ENCODE measurements at places on chromosomes 2 and 18.

- H3K4me3 ChIP-seq, result no peak overlapping the region
- no peak overlapping the region for H3K27ac ChIP-seq
- H3K36me3 ChIP-seq, result peaks cover 8% of the 10 kb centered on the region
Measured at GRCh38 chr18:70004696-70005095, 57.0 kb upstream of the CD226 start.

DNA sequence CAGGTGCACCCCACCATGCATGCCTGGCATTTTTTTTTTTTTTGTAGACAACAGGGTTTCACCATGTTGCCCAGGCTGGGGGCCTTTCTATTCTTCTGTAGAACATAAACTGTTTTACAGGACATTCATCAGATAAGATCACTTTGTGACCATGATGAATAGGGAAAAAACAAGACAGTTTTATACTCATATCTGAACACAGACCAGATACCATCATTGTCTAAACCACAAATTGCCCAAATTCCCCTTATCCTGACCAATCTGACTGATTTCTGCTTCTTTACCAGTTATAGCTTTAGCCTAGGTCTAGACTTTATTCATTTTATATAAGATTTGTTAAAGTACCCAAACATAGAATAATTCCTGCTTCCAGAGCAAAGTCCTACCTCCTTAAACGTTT, 1699.3 kb upstream of the TMEFF2 start:
- H3K27me3 ChIP-seq, result no peaks in the 10 kb centered on the region
- no peaks in the 10 kb centered on the region for H3K4me1 ChIP-seq
- H3K27ac ChIP-seq, result no peak overlapping the region
- H3K4me3 ChIP-seq, result no peak overlapping the region
- no peaks in the 10 kb centered on the region for H3K36me3 ChIP-seq

GRCh38 chr18:48753691-48754090, 197.1 kb downstream of the SMAD7 start:
- no peaks in the 10 kb centered on the region for H3K27me3 ChIP-seq
- peaks cover 30% of the 10 kb centered on the region for H3K36me3 ChIP-seq
- peaks cover 25% of the 10 kb centered on the region for H3K4me1 ChIP-seq

DNA sequence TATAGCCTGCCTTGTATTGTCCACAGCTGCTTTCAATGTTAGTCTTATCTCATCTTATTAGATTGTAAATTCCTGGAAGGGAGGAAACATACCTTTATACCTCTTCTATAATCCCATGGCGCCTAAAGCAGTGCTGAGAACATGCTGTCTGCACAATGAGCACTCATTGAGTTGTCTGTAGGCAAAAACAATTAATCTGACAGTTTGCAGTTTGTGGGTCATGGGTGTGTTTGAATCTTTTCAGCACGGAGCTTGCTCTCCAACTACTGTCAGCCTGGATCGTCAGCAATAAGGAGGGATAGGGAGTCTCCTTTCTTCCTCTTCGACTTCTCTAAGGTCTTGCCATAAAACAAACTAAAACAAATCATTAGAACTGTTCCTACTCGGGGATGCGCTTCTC, 26.5 kb upstream of the GREB1L start:
- no peak overlapping the region for H3K4me3 ChIP-seq
- H3K27me3 ChIP-seq, result no peaks in the 10 kb centered on the region
- no peak for DNase-seq
- no peaks in the 10 kb centered on the region for H3K4me1 ChIP-seq
- H3K36me3 ChIP-seq, result no peaks in the 10 kb centered on the region
- H3K27ac ChIP-seq, result no peak overlapping the region

- H3K4me1 ChIP-seq, result no peaks in the 10 kb centered on the region
- no peaks in the 10 kb centered on the region for H3K36me3 ChIP-seq
- no peak for DNase-seq
- no peaks in the 10 kb centered on the region for H3K27me3 ChIP-seq
Measured at GRCh38 chr2:66134138-66134701, 300.7 kb upstream of the MEIS1 start.

DNA sequence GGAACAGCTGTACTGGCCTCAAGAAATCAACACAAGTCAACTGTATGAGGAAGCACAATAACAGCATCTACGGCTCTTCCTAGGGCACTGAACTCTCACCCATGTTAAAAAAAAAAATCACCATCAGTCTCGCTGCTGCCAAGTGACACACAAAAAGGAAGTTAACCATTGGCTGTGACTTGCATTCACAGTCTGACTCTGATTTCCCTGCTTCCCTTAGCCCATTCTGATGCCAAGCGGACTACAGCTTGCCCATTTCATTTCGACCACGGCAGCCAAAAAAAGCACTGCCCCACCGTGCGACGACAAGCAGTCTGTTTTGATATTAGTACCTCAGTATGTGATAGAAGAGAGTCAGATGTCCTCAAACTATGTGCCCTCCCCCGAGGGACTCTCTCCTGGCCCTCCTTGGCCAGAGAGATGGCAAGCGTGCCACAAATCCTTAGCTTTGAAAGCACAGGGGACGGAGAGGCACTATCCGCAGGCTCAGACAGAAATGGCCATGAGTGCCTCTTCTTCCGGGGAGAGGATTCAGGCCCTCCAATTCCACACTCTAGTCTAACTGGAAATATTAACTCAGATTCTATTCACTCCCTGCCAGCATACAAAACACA, 250.0 kb downstream of the TCF4 start:
- H3K36me3 ChIP-seq, result peaks cover 3% of the 10 kb centered on the region
- DNase-seq, result no peak
- H3K4me1 ChIP-seq, result no peaks in the 10 kb centered on the region
- H3K4me3 ChIP-seq, result no peak overlapping the region
- no peak overlapping the region for H3K27ac ChIP-seq

- no peaks in the 10 kb centered on the region for H3K27me3 ChIP-seq
- H3K27ac ChIP-seq, result no peak overlapping the region
- peaks cover 2% of the 10 kb centered on the region for H3K4me1 ChIP-seq
- DNase-seq, result no peak
- no peaks in the 10 kb centered on the region for H3K36me3 ChIP-seq
- no peak overlapping the region for H3K4me3 ChIP-seq
Measured at GRCh38 chr18:22924589-22924988, 8.5 kb upstream of the RBBP8 start.

DNA sequence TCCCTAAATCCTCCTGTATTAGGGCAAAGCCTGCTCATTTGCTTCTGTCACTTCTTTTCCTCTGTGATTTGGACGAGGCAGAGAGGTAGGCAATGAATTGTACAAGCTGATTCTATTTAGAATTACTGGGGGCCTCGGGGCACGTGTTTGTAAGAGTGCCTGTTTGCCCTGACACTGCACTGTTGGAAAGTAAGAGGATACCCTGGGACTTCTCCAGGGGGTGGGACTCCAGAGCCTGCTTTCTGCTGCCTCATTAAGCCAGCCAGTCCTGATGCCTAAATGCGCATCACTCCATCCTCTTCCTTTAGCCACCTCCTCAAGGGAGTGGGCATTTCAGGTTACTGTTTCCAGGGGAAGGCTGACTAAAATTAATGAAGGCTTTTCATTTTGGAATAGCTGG, 134.3 kb downstream of the TDRD15 start:
- no peak overlapping the region for H3K4me3 ChIP-seq
- no peaks in the 10 kb centered on the region for H3K27me3 ChIP-seq
- no peaks in the 10 kb centered on the region for H3K36me3 ChIP-seq
- H3K4me1 ChIP-seq, result peaks cover 2% of the 10 kb centered on the region
- no peak for DNase-seq
- H3K27ac ChIP-seq, result no peak overlapping the region

DNA sequence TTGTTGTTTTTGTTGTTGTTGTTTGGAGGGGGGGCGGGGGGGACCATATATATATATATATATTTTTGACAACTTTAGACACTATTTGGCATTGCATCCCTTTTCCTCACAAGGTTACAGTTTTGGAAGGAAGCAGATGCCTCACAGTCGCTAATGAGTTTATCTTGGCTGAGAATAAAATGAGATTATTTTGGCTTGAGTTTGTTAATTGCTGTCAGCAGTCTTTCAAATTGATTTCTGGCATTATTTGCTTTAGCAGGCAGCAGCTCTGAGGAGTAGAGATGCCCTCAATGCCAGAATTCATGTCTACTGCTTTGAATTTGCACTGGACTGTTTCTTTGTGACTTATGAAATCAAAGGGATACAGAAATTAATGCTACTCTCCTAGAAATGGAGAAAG, 595.2 kb upstream of the HNMT start:
- no peak for DNase-seq
- no peaks in the 10 kb centered on the region for H3K36me3 ChIP-seq
- no peaks in the 10 kb centered on the region for H3K27me3 ChIP-seq
- H3K4me3 ChIP-seq, result no peak overlapping the region
- H3K4me1 ChIP-seq, result peaks cover 2% of the 10 kb centered on the region

DNA sequence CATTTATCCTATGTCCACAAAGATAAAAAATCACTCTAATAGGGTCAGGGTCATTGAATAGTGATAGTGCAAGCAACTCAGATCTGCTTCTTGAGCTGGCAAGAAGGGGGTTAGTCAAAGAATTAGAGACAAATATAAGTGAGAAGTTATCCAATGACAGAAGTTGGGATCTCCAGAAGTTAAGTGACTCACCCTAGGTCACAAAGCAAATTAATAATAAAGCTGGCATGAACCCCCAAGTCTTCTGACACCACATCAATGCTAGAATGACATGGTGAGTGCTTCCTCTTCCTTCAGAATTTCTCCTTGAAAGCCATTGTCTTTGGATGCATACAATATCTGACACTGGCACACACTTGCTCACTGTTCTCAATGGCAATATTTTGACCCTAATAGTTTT, 343.5 kb downstream of the RIT2 start:
- no peaks in the 10 kb centered on the region for H3K36me3 ChIP-seq
- no peak overlapping the region for H3K4me3 ChIP-seq
- H3K27me3 ChIP-seq, result no peaks in the 10 kb centered on the region
- DNase-seq, result no peak

DNA sequence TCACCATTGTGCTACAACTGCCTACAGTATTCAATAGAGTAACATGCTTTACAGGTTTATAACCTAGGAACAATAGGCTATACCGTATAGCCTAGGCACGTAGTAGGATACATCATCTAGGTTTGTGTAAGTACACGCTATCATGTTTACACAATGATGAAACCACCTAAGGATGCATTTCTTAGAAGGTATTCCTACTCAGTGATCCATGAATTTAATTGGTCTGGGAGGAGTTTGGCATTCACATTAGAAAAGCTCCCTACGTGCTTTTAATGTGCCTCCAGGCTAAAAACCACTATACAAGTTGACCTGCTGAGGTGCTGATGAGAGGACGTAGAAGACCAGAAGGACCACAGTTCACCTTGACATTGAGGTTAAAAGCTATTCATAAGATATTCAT, 154.5 kb upstream of the LRRTM1 start:
- no peak overlapping the region for H3K4me3 ChIP-seq
- no peak for DNase-seq
- H3K27ac ChIP-seq, result no peak overlapping the region

GRCh38 chr2:30736461-30737325, 70.6 kb downstream of the CAPN13 start:
- DNase-seq, result no peak
- peaks cover 66% of the 10 kb centered on the region for H3K27me3 ChIP-seq
- H3K36me3 ChIP-seq, result no peaks in the 10 kb centered on the region
- H3K4me1 ChIP-seq, result no peaks in the 10 kb centered on the region

- no peaks in the 10 kb centered on the region for H3K27me3 ChIP-seq
- H3K27ac ChIP-seq, result no peak overlapping the region
- H3K4me1 ChIP-seq, result no peaks in the 10 kb centered on the region
- H3K36me3 ChIP-seq, result no peaks in the 10 kb centered on the region
- DNase-seq, result no peak
- no peak overlapping the region for H3K4me3 ChIP-seq
Measured at GRCh38 chr2:64295326-64296139, 151.3 kb upstream of the PELI1 start.

- peaks cover 35% of the 10 kb centered on the region for H3K27me3 ChIP-seq
- no peaks in the 10 kb centered on the region for H3K36me3 ChIP-seq
- no peaks in the 10 kb centered on the region for H3K4me1 ChIP-seq
- no peak for DNase-seq
Measured at GRCh38 chr2:85716346-85716914, 22.3 kb downstream of the GNLY start.

GRCh38 chr2:134308474-134309385, 54.9 kb downstream of the MGAT5 start:
- DNase-seq, result no peak
- H3K27me3 ChIP-seq, result no peaks in the 10 kb centered on the region
- no peak overlapping the region for H3K4me3 ChIP-seq
- no peak overlapping the region for H3K27ac ChIP-seq
- no peaks in the 10 kb centered on the region for H3K36me3 ChIP-seq

DNA sequence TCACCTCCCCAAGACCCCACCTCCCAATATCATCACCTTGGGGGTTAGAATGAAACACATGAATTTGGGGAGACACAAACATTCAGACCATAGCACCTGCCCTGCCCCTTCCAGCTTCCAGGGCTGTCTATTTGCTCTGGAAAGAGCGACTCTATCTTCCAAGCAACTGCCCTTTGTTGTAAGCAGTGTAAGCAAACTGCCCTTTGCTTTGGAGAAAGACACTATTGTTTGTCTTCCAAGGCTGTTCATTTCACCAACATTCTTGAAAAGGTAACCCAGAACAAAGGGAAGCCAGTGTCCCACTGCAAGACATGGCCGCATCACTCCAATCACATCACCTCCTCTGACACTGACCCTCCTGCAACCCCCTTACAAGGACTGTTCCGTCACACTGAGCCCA, 16.9 kb upstream of the SEH1L start:
- peaks cover 5% of the 10 kb centered on the region for H3K4me1 ChIP-seq
- no peaks in the 10 kb centered on the region for H3K36me3 ChIP-seq
- no peak overlapping the region for H3K27ac ChIP-seq
- no peaks in the 10 kb centered on the region for H3K27me3 ChIP-seq
- no peak for DNase-seq

- peak overlapping the region; percentile 87 for H3K4me3 ChIP-seq
- no peaks in the 10 kb centered on the region for H3K27me3 ChIP-seq
- no peak overlapping the region for H3K27ac ChIP-seq
Measured at GRCh38 chr18:51030537-51031258, 685 bp downstream of the SMAD4 start.

DNA sequence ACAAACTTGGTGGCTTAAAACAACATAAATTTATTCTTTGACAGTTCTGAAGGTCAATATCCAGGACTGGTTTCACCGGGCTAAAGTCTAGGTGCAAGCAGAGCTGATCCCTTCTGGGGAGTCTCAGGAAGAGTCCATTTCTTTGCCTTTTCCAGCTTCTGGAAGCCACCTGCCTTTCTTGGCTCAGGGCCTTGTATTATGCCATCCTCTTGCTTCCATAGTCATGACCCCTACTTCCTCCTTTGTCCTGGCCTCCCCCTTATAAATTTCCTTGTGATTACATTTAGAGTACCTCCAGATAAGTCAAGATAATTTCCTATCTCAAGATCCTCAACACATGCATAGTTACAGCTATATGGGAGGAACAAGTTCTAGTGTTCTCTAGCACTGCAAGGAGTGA, 1089.5 kb downstream of the LRP1B start:
- no peaks in the 10 kb centered on the region for H3K27me3 ChIP-seq
- no peaks in the 10 kb centered on the region for H3K36me3 ChIP-seq
- no peak overlapping the region for H3K4me3 ChIP-seq

GRCh38 chr2:156110890-156111289, 221.6 kb downstream of the NR4A2 start:
- H3K27me3 ChIP-seq, result no peaks in the 10 kb centered on the region
- peak; percentile 4 for DNase-seq
